ENCODE measurements at places on chromosomes 3 and 15.

- no peak for DNase-seq
Measured at GRCh38 chr3:48770192-48770502, 53.1 kb upstream of the IP6K2 start.

DNA sequence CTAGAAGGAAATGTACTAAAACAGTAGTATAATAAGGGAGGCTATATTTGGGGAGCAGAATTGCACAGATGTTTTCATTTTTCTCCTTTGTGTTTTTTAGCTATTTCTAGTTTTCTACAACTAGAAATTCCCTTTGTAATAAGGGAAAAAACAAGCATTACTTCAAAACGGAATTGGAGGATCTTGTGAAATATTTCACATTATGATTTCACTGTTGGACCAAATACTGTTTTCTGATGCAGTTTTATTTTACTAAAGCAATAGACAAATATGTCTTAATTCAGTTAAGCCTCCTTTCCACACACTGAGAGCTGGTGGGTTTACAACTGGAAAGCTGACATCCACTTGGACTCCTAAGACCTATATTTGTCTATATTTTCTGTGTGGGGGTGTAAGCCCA, 7.3 kb downstream of the CCR1 start:
- no peak for DNase-seq

DNA sequence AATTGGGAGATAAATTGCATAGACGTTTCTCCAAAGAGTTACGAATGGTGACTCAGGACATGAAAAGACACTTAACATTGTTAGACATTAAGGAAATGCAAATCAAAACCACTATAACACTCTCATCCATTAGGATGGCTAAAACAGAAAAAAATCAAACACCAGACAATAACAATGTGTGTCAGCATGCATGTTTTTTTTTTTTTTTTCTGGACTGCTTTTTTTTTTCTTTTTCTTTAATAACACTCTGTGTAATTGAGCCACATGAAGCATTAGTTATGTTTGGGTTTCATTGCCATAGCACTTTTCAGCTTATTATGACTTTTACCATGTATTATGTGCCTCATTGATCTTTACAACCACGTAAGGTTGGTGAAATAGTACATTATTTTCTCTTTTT, 95.0 kb downstream of the NFKBIZ start:
- DNase-seq = no peak

GRCh38 chr15:59366333-59367021, 6.2 kb downstream of the MYO1E start:
- no peak for DNase-seq

DNA sequence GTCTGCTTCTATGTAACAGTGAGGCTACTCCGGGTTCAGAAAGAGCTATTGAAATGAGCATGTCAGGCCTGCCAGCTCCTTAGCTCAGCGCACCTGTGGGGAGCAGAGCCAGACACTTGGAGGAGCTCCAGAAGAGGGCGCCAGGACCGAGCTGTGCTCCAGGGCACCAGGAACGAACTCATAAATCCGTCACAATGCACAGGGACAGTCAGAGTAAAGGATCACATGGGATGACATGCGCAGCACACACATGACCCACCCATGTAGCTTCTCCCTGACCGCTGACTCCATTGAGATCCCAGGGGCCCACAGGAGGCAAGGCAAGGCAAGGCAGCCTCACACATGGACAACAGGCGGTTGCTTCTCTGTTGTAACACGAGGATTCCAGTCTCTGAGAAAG, 26.0 kb upstream of the GNB5 start:
- no peak for DNase-seq

- DNase-seq = no peak
Measured at GRCh38 chr3:158810823-158811724, 9.2 kb downstream of the MFSD1 start.

GRCh38 chr3:72116226-72116625, 331.3 kb upstream of the PROK2 start:
- DNase-seq = no peak

GRCh38 chr15:48266024-48266689, 60.1 kb downstream of the SLC12A1 start:
- no peak for DNase-seq

DNA sequence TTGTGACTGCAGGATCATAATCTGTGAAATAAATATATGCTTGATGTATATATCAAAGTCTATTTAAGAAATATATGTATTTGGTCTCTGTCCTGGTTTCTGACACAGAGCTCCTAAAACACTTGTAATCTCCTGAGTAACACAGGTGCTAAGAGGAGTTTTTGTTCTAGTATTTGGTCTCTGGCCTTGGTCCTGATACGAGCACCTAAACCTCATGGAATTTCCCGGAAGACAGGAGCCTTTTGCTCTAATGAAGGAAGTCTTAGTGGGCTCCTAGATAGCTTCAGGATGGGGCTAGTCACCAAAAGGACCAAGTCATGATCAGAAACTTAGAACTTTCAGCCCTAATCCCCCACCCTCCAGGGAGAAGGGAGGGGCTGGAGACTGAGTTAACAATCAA, 19.2 kb upstream of the MUSTN1 start:
- no peak for DNase-seq

DNA sequence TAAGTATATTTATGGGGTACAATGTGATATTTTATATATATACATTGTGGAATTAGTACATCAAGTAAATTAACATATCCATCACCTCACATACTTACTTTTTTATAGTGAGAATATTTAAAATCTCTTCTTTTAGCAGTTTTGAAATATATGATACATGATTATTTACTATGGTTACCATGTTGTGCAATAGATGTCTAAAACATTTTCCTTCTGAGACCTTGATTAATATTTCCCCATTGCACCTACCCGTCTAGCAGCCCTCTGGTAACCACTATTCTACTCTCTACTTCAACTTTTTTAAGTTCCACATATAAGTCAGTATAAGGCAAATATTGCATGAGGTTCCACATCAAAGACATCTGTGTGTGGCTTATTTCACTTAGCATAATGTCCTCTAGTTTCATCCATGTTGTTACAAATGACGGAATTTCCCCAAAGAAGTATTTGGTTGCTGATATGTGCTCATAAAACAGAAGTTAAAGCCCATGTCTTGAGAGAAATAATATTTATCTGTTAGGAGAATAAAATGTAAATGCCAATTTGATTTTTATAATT, 29.6 kb upstream of the NFKBIZ start:
- DNase-seq = no peak

- no peak for DNase-seq
Measured at GRCh38 chr3:192449036-192449435, 278.3 kb downstream of the FGF12 start.

DNA sequence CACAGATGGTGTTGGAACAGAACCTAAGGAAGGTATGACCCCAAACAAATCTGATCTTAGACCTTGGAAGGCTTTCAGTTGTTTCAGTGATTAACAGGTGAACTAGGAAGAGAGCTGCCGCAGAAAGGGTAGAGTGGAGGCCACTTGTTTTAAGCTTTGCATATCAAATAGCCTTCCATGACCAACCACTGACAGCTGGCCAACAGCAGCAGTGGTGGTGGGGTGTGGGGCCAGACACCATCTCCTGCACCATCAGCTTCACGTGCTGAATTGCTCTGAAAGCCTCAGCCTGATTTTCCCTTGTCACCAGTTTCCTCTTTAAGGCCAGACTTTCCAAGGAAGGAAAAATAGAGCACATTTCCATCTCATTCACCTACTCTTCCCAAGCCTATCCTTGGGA, 16.6 kb upstream of the OSBPL11 start:
- DNase-seq = no peak

- DNase-seq = no peak
Measured at GRCh38 chr3:189188466-189188865, 16.7 kb downstream of the TPRG1 start.

DNA sequence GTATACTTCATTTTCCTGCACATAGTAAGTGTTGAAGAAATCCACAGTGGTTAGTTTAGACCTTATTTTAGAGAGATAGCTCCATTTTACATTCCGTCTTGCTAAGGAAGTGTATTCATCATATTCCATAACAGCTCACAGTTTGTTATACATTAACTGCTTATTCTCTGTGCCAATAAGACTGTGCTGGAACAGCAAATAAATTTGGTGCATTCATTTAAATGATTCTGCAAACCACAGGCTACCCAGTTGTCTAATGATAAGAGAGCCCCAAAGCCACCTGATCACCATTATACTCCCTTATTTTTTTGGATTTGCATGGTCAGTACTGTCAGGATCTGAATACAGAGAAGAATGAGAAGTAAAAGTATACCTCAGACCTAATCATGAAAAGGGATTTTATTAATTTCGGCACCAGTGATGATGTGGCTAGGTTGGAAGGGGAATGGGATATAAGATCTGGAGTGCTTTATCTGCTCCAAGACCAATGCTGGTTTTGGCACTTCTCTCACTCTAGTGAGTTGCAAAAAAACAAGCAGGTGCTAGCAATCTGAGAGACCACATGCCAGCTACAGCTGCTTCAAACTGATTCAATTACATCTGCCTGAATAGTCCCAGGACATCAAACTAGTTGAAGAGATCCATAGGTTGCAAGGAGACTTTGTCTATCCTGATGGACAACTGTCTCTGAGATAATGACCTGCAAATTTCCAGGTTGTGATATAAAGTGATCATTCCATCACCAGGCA, 254.8 kb downstream of the ZBTB20 start:
- no peak for DNase-seq

DNA sequence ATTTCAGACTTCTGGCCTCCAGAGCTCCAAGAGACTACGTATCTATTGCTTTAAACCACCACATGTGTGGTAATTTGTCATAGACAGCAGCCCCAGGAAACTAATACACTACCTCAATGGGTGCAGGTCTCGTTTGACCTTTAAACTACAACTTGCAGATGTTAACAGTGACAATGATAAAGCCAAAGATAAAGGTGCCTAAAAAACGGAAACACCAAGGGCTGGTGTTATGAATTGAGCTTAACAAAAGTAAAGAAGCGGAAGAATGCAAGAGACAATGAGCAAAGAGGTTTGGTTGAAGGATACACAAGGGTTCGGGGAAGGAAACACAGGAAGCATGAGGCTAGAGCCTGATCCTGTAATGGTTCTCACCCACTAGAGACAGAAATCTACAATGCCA, 50.8 kb downstream of the RFTN1 start:
- DNase-seq = no peak
